Thoracic aorta (tissue), 2 donors: ENCODE measurements at places on chromosomes 7 and 10.

- no peak for DNase-seq
These were observed 92.3 kb downstream of the RNF216 start for GRCh38 chr7:5689118-5689517.

GRCh38 chr10:12432402-12433189 is 83.2 kb downstream of the CAMK1D start:
- DNase-seq, result no peak

- DNase-seq, result no peak
These were observed 623 bp downstream of the TYSND1 start for GRCh38 chr10:70145666-70146488.

DNA sequence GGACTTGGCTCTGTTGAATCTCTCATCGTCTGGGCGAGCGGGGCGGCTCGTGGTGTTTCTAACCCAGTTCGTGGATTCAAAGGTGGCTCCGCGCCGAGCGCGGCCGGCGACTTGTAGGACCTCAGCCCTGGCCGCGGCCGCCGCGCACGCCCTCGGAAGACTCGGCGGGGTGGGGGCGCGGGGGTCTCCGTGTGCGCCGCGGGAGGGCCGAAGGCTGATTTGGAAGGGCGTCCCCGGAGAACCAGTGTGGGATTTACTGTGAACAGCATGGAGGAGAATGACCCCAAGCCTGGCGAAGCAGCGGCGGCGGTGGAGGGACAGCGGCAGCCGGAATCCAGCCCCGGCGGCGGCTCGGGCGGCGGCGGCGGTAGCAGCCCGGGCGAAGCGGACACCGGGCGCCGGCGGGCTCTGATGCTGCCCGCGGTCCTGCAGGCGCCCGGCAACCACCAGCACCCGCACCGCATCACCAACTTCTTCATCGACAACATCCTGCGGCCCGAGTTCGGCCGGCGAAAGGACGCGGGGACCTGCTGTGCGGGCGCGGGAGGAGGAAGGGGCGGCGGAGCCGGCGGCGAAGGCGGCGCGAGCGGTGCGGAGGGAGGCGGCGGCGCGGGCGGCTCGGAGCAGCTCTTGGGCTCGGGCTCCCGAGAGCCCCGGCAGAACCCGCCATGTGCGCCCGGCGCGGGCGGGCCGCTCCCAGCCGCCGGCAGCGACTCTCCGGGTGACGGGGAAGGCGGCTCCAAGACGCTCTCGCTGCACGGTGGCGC is at the start of gene EN2:
TSS of gene EN2 (plus strand) at position 19 of the 767 bp plus-strand sequence. CDS start at position 268, 249 bp downstream.
- DNase-seq, result no peak

DNA sequence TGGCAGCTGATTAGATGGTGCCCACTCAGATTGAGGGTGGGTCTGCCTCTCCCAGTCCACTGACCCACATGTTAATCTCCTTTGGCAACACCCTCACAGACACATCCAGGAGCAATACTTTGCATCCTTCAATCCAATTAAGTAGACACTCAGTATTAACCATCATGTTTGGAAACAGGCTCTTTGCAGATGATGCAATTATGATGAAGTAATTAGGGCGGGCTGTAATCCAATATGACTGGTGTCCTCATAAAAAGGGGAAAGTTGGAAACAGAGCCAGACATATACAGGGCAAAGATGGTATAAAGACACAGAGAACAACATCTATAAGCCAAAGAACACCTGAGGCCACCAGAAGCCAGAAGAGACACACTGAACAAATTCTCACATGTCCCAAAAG is 658.6 kb downstream of the CCSER2 start:
- no peak for DNase-seq

GRCh38 chr10:127913368-127913759 is 6.5 kb downstream of the PTPRE start:
- DNase-seq, result no peak

DNA sequence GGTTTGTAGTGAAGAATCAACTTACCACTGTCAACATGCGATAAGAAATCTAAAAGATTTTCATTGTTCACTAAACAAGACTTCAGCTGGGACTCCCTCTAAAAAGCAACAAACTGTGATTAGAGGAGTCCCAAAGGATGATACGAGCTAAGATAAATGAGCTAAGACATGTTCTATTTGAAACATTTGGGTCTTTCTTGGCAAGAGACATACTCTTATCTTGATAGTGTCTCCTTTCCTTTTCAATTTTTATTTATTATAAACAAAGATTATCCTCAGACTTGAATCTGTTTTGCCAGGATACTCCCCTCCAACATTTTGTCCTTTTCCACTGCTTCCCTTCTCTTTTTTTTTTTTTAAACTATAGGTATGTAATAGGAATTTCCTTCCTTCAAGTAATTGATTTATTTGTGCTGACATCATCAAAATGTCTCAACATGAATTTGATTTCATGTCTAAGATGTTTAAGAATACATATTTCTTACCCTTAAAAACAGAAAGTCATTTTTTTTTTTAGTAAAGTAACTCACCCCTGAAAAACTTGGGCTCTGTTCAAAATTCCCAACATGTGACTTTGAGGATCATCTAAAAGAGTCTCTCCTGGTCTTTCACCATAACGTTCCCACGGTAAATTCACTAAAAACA is 158.4 kb upstream of the NRP1 start:
- no peak for DNase-seq

- DNase-seq, result no peak
These were observed 10.5 kb downstream of the PLXDC2 start for GRCh38 chr10:19826712-19827111.
